Stimulated activated CD8-positive, alpha-beta memory T cell treated with anti-CD3 and anti-CD28 coated beads, Interleukin-12 subunit alpha, Interleukin-12 subunit beta, amount 100 ng/mL, for 4 hours (primary cell): ENCODE measurements at places on chromosomes 4 and X.

- DNase-seq: no peak
Observed at GRCh38 chr4:3529363-3529762, 2.9 kb downstream of the LRPAP1 start.

DNA sequence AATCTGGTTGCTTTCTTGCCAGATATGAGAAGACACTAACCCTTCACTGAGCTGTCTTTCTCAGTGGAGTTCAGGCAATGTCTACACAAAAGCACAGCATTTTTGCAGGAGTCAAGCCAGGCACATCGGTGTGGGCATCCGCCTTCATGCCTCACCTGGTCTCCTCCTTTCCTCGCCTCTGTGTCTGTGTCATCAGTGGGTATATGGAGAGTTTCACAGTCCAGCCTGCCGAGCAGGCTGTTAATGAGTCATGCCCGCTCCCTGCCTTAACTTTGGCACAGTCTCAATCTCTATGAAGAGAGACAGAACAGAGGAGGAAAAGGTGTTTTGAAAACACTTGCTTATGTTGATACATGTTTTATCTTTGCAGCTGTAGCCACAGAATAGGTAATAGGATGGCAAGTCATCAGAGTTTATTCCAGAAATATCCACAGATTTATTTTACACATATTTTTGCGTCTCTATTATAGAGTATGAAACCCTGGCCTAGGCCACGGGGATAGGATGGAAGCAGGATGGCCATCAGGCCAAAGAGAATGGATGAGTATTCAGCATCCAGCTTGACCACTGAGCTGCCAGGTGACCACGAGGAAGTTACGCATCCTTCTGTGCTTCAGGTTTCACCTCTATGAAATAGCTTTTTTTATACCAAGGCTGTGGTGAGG is 32.8 kb upstream of the MAML3 start:
- no peak for DNase-seq

GRCh38 chr4:3644849-3645627 is 112.8 kb upstream of the LRPAP1 start:
- no peak for DNase-seq

GRCh38 chr4:29948858-29949257 is 771.3 kb upstream of the PCDH7 start:
- DNase-seq: no peak

DNA sequence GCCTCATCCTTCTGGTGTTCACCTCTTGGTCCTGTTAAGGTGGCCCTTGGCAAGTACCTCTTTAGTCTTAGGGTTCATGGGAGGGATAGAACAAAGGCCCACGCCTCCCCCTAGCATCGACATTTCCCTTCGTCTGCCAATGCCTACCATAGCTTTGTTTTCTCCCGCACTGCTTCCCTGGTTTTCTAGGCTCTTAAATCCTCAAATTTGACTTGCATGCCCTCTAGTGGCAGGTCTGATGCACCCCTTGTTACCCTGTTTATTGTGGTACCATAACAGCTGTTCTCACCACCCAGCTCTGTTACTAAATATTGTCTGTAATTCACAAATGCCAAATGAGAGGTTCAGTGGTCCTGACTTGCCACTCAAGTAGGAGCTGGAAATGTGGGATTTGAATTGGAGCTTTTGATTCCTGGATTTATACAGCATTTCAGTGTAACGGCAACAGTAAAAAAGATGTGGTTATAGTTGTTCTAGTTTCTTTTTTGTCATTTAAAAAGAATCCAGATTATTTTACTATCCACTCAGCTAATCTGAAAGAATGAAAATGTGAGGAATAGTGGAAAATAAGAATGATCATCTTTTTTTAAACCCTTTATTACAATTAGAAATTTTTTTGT is 100.1 kb downstream of the REPS2 start:
- DNase-seq: no peak

- DNase-seq: no peak
Observed at GRCh38 chrX:150088766-150089518, 150.7 kb upstream of the EOLA2 start.

GRCh38 chrX:67004451-67004850 is 365.6 kb upstream of the EDA2R start:
- DNase-seq: no peak

- DNase-seq: no peak
Observed at GRCh38 chr4:121339307-121339706, 41.5 kb downstream of the QRFPR start.

- DNase-seq: no peak
Observed at GRCh38 chr4:37981844-37982720, 21.9 kb downstream of the PTTG2 start.

DNA sequence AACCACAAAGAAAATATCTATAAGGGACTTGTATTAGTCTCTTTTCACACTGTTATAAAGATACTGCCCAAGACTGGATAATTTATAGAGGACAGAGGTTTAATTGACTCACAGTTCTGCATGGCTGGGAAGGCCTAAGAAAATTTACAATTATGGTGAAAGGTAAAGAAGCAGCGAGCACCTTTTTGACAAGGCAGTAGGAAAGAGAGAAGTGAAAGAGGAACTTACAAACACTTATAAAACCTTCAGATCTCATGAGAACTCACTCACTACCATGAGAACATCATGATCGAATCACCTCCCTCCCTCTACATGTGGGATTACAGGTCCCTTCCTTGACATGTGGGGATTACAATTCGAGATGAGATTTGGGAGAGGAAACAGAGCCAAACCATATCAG is 856.0 kb downstream of the TRAM1L1 start:
- no peak for DNase-seq

GRCh38 chr4:26947318-26947717 is 86.7 kb downstream of the STIM2 start:
- DNase-seq: no peak

DNA sequence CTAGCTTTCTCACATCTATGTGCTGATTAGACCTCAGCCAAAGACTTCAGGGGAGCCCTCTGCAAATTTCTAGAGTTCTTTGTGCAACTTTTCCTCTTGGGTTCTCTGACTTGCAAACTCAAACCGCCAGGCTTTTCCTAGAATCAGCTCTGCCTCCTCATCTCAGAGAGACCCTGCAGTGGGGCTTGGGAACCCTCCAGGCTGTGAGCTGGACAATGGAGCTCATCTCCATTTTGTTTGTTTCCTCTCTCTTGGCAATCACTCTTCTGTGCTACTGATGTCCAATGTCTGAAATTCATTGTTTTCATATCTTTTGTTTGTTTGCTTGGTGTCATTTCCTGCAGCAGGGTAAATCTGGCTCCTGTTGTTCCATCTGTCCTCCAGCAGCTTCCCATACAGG is 33.0 kb downstream of the GYPB start:
- DNase-seq: no peak

DNA sequence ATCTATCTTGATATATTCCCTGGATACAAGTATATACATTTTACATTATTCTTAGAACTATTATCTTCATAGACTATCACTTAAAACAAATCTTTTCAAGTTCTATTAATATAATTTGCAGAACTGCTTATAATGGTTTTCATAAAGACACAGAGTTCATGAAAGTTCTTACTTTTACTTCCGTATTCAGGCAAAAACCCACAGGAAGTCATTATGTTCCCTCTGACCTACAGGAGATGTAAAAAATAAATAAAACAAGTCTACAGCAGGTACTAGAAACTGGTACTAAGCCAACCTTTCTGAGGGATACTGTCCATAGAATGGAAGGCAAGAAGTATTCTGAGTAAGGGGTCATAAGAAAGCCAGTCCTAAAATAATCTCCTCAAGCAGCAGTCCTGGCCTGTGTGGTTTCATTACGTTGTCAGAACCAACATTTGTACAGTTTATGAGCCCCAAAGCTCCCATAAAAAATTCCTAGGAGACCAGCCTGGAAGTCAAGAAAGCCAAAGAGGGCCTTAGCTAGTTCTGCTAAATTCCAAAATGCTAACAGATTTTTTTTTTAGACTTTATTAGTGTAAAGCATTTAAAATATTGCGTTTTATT is 68.6 kb downstream of the CAMK2D start:
- no peak for DNase-seq

- no peak for DNase-seq
Observed at GRCh38 chr4:146269228-146269653, 54.9 kb downstream of the REELD1 start.

DNA sequence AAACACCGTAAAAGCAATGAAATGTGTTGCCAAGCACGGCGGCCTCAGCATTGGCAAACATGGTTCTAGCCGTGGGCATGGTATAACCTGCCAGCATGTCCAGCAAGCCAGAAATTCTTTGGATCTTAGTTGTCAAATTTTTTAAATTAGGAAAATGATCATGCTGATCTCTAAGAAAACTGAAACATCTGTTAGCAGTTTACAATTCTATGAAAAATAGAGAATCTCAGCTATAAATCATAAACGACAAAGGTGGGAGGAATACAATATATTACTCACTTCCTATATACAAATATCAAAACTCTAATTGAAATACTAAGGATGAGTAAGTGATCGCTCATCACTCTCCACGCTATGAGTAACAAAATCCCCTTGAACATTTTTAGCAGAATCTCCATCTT is 130.3 kb downstream of the ADGRA3 start:
- DNase-seq: no peak

DNA sequence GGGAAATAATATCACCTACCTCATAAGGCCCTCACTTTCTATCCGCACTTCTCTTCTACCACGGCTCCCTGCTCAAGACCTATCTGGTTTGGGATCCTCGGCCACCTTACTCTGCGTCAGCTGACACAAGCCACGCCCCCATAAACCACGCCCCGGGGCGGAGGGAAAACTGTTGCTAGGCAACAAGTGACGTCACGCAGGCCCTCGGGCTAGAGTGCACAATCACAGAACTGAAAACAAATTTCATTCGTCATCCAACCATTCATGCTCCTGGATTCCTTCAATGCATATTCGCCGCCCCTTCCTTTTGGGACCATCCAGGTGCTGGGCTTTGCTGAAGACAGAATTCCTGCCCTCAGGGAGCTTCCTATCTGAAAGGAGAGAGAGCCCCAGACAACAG is 66.3 kb downstream of the SMC1A start:
- DNase-seq: no peak

DNA sequence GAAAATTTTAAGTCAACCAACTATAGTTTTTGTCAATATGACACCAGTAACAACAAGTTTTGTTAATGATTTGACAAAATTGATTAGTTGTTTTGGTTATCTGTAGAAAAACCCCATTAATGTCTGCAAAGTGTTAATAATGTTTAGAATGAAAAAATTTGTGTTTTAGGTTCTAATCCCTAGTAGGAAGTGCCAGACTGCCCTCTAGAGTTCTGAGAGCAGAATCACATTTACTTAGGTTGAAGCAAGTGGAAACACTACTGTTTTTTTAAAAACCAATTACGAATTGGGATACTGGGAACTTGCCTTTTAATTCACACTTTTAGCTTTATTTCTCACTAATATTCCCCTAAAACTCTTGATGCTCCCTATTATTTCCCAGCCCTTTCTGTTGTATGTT is 101.1 kb upstream of the CYLC1 start:
- no peak for DNase-seq

- no peak for DNase-seq
Observed at GRCh38 chr4:80264825-80265224, 1.6 kb upstream of the FGF5 start.

DNA sequence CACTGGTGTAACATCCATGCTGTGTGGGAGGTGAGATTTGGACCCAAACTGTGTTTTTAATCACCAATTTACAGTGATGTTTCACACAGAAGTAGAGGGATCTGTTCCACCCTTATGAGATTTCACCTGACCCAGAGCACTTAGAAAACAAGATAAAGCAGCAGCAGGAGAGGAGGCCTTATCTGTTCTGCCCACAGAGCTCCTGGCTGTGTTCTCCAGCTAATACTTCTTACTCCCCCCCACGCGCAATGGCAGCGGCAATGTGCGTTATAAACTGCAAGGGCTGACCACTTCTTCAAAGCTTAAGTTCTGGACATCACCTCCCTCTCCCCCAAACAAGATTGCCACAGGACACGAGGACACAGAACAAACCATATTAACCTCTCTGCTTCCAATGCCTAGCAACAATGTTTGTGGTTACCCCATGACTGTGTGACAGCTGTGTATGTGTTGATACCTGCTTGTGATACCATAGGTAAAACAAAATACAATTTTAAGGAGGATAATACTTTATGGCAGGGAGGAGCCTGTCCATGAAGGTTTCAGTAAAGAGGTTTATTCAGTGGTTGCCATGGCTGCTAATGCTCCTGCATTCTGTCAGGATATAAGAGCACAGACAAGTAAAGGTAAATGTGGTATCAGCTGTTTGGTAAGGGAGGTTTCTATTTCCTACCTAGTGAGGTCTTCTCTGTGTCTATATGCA is 210.0 kb downstream of the SOWAHB start:
- no peak for DNase-seq

- no peak for DNase-seq
Observed at GRCh38 chrX:153495903-153496589, 1.3 kb downstream of the BGN start.

DNA sequence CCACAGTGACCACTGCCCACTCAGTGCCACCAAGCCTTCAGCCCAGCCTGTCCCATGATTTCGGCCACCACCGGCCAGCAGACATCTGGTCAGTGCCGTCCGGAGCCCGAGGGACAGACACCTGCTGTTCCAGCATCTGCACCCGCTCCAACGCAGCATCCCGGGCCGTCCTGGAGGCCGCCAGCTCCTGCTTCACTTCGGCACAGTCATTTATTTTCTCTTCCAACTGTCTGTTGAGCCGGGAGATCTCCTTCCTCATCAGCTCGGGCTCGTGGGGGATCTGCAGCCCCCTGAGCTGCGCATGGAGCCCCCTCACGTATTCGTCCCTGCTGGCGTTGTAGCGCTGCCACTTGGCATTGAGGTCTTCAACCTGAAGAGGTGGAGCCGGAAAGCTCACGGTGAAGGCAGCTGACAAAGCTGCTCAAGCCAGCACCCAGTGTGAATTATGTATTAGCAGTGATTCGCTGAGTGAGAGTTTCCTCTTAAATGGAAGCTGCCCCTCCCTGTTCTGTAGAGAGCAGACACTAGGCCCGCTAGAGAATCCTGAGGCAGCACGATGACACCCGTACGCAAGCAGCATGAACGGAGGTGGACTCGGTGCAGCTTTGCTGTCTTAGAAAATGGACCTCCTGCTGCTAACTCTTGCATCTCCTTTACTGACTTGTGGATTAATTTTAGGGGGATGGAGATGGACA is 11.4 kb downstream of the TNIP2 start:
- DNase-seq: no peak

- no peak for DNase-seq
Observed at GRCh38 chr4:11602606-11603340, 174.1 kb upstream of the HS3ST1 start.

DNA sequence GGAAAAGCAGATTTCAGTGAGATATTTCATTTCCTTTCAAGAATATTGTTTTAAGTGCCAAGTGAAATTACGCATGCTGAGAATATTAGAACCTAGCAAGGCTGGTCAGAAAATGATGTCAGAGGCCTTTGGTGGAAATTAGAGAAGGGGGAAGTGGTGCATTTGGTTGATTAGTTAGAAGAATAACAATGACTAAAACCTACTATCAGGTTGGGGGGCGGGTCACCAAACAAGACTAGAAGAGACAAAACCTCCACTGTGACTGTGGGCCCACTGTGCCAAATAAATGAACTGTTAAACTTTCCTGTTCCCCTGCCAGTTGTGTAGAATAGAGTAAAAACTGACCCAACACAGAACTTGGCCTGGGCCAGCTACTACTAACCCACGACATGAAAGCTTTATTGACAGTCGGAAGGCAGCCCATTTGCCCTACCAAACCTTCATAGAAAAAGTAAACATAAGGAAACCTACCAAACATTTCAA is 2.9 kb downstream of the RAPGEF2 start:
- DNase-seq: no peak

GRCh38 chr4:4868758-4869723 is 9.6 kb downstream of the MSX1 start:
- DNase-seq: no peak

GRCh38 chr4:186979961-186980745 is 256.5 kb upstream of the FAT1 start:
- DNase-seq: no peak
